Vagina (tissue), 2 donors: ENCODE measurements at places on chromosomes 5 and 9.

GRCh38 chr5:132232465-132232864 lies 4.8 kb upstream of the P4HA2 start:
- no peak for DNase-seq

GRCh38 chr9:105206496-105206820 lies 38.0 kb upstream of the SLC44A1 start:
- DNase-seq: no peak

- no peak for DNase-seq
Measured at GRCh38 chr9:118618849-118619248, 750.4 kb downstream of the BRINP1 start.

DNA sequence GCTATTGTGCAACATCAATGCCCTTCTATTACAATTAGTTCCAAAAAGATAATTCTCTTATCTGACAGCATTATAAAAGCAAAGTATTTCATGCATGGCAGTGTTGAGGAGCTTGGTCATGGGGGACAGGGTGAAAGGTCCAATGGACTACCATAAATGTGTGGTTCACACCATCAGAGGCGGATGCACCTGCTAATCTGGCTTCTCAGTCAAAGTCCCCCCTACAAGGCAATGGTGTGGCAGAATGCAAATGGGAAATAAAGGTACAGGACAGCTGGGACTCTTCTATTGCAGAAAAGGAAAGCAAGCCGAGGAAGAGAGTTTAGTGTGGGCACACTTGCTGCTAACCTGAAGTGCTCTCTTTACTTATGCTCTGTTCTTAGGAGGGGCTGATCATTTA lies 369.1 kb downstream of the NDUFS4 start:
- no peak for DNase-seq

GRCh38 chr9:121367306-121368137 lies 2.5 kb downstream of the STOM start:
- no peak for DNase-seq

DNA sequence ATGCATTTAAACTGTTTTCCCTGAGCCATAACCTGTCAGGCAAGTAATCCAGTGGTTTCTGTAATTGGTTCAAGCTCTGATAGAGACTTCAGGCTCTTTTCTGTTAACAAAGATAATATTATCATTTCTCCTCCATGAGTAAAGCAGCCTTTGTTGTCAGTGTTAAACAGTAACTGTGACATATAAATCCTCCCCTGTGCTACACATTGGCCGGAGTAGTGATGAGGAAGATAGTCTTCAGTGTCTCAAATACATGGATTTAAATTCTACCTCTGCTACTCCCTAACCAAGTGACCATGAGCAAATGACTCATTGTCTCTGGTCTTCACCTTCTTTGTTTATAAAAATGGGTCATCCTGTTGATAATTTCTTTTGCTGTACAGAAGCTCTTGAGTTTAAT lies 615.5 kb upstream of the CHD1 start:
- DNase-seq: no peak

DNA sequence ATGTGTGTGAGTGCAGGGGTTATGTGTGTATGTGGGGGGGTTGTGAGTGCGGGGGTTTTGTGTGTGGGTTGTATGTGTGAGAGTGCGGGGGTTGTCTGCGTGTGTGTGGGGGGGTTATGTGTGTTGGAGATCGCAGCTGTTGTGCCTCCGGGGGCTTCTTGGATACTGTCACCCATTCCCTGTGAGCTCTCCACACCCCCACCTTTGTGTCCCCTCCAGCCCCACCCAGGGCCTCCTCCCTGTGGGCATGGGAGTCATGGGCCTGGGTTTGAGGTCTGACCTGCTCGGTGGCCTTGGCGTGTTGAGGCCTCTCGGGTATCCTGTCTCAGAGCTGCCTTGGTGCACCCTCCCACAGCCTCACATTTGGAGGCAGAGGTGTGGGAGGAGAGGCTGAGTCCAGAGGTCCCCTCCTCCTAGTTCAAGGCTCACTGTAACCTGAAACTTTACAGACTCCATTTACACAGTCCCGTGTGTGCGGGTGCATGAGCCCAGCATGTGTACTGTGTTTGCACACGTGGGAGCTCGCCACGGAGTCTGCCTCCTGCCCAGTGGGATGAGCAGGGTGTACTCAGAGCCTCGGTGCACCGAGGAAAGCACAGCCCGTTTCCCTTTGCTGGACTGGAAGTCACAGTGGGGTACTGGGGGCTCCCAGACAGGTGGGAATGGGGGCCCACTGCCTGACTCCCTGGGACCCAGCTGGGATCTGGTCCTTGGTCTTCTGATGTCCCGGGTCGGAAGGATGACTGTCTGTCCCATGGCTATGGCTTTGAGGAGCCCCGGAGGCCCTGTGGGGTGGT lies 43.4 kb downstream of the RXRA start:
- DNase-seq: no peak

GRCh38 chr5:59584858-59585846 lies 308.4 kb downstream of the PDE4D start:
- DNase-seq: no peak

GRCh38 chr9:81737871-81738507 lies 48.6 kb upstream of the TLE1 start:
- DNase-seq: no peak

GRCh38 chr5:177491429-177491945 lies 5.9 kb downstream of the PDLIM7 start:
- DNase-seq: no peak

DNA sequence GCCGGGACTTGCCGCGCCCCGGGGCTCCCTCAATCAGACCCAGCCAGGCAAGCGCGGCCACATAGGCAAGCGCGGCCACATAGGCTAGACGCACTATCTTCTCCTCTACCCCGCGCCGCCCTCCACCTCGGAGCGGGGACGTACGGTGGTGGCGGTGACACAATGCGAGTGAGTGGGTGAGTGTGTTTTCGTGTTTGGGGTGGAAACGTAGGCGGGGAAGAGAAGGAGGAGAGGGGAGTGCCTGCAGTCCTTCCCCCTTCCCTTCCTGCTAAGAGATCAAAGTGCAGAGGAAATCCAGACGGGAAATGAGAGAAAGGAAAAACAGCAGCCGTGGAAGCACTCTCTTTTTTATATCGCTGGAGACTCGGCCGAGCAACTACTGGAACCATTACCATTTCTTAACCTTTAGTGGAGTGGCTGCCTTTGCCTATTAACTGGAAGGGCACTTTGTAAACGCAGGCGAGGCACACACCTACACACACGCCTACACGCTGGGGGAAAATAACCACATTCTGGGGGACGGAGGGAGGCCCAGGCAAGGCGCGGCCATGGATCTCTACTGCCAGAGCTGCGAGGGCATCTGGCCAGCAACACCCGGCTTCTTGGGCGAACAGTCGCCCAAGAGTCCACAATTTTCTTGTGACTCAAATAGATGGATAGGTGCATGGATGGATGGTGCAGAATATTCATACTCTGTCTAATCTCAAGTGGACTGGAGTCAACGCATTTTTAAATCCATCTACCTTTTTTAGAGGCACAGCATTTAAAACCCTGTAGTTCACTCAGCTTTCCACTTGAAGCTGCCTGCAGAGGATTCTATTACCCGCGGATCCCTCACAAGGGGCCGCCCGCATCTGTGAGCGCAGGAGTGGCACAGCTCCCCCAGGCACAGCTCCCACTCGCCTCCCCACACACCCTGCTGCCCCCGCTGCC lies 2.1 kb downstream of the EDIL3 start:
- DNase-seq: peak; percentile 87

DNA sequence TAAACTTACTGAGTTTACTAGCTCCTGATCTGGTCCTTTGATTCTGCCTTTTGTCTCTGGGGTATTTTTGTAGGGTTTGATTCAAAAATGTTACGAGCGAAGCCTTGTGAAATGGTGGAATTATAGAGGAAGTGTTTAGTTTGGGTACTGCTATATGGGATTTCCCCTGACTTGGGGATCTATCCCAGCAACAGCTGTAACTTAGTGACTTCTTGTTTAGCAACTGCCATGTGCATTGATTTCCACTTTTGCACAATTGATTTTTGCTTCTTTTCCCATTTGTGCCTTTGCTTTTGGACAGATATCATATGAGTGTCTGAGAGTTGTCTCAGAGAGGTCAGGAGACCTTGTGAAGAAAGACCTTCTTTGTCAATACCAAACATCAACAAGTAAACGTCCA lies 248.5 kb upstream of the DAP start:
- no peak for DNase-seq

GRCh38 chr5:175554296-175554695 lies 75.9 kb downstream of the SFXN1 start:
- no peak for DNase-seq
